ENCODE measurements at places on chromosomes 3 and 15.
A peak's percentile ranks its signal among the peaks of the same experiment; 100 is the strongest.

- no peak for DNase-seq
Measured at GRCh38 chr3:51968883-51969678, 1.8 kb upstream of the PCBP4 start.

- no peak for DNase-seq
Measured at GRCh38 chr15:38849046-38849445, 284.4 kb upstream of the RASGRP1 start.

- DNase-seq: no peak
Measured at GRCh38 chr3:79521221-79521848, 246.5 kb downstream of the ROBO1 start.

- DNase-seq: no peak
Measured at GRCh38 chr3:116077557-116077956, 367.7 kb downstream of the LSAMP start.

GRCh38 chr15:77543159-77543882, 89.4 kb downstream of the LINGO1 start:
- DNase-seq: peak; percentile 64

- no peak for DNase-seq
Measured at GRCh38 chr15:91413142-91413541, 313.1 kb downstream of the SV2B start.

DNA sequence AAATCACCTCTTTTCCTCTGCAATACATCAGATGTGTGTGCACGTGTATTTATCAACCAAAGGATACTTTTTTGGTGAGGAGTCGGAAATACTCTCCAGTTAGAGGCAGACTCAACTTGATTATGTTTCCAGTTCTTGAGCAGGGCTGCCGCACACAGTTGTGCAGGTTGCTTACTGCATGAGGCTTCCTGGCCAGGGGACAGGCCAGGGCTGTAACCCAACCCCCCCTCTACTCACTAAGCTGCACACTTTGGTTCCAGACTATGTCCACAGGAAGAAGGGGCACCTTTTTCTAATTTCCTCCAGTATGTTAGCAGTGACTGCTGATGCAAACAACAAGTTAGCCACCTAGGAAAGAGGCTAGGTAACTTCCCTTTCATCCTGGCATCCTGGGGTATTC, 476.9 kb upstream of the TBL1XR1 start:
- DNase-seq: no peak

DNA sequence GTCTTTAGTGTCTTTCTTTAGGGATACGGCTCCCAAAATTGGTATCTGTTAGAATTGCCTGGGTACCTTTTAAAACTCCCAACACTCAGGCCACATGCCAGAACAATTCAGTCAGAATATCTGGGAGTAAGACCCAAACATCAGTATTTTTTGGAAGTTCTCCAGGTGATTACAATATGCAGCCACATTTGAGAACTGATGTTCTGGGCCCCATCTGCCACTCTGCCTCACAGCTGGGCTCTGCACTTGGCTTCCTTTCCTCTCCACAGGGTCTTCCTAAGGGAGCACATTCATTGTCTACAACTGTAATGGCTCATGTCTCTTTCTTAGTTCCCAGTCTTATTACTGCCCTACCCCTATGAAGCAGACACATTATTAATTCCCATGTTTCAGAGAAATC, 394.5 kb downstream of the MFSD1 start:
- DNase-seq: no peak

DNA sequence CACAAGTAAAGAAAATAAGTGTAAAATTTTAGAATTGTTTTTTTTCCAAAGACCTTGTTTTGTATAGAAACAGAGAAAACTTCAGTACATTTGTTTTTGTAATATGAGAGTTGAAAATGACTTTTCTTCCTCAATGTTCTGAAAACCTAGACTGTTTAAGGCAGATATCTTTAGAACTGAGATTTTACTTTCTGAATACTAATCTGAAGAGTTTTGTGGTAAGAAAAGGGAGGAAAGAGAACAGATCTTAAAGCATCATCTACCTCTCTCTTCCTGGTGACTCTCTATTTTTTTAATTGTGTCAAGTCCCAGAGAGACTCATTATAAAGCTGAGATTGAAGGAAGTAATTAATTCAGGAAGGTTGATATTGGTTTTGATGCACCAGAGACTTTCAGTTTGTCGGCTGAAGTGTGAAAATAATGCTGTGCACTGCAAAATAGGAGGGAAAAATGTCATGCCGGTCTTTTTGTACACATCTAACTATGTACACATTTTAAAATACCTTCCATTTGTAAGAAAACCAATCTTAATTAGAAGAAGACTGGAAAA, 142.1 kb upstream of the NAALADL2 start:
- no peak for DNase-seq

DNA sequence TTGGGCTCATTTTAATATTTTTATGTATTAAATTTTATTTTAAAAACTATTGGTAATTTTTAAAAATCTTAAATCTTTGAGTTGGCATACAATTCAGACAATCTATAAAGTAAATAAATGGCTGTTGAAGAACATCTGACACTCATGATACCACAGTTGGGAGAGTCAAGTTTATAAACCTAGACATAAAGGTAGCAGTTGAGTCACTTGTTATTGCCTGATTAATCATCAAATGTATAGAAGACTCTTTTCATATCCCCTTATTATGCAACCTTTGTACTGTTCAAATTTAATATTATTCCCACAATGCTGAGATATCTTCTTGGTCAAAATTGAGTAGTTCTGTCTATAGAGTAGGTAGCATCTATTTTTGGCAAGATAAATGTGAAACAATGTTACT, 19.6 kb downstream of the PAQR9 start:
- DNase-seq: no peak

DNA sequence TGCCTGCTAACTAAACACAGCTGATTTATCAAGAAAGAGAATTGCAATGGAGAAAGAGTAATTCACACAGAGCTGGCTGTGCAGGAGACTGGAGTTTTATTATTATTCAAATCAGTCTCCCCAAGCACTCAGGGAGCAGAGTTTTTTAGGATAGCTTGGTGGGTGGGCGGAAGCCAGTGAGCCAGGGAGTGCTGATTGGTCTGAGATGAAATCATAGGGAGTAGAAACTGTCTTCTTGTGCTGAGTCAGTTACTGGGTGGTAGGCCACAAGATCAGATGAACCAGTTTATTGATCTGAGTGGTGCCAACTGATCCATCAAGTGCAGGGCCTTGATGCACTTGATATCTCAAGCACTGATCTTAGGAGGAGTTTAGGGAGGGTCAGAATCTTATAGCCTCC, 891.9 kb upstream of the CADM2 start:
- DNase-seq: no peak

DNA sequence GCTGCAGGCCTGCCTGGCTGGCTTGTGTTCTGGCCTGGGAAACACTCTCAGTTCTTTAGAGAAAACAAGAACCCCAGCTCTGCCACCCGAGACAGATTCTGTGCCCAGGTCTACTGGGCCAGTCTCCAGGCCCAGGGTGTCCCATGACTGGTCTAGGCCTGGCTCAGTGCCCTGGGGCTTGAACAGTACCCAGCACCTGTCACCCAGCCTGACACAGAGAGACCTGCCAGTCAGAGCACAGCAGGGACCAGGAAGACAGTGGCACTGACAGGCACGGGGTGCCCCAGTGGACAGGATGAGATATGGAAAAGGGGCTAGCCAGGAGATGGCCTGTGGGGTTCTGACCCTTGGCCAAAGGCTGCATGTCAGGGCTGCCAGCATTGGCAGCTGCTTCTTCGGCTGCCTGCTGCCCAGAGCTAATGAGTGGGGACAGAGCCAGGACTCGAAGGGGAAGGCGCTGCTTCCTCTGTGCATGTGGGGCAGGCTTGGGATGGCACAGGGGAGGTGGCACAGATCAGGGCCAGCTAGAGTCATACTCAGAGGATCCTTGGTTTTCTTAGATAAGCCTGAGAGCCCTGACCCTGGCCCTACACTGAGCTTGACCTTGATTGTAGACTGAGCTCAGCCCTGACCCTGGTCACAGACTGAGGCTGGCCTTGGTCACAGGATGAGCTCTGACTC, 15.1 kb downstream of the CCDC33 start:
- DNase-seq: no peak

DNA sequence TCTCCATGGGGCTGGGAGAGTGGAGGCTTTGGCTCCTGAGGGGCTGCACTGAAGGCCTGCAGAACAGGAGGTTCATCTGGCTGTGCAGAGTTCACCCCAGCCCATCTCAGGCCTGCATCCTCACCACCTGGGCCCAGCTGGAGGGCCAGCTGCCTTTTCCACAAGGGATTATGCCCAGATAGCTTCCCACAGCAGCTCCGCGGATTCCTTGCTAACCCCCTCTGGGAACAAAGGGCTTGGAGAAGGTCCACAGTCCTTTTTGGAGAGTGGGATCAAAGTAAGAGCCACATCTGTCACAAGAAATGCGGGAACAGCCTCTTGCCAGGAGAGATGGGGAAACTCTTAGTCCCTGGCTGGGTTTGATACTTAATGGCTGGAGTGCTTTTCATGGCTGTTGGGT, 164.7 kb upstream of the RGMA start:
- no peak for DNase-seq

DNA sequence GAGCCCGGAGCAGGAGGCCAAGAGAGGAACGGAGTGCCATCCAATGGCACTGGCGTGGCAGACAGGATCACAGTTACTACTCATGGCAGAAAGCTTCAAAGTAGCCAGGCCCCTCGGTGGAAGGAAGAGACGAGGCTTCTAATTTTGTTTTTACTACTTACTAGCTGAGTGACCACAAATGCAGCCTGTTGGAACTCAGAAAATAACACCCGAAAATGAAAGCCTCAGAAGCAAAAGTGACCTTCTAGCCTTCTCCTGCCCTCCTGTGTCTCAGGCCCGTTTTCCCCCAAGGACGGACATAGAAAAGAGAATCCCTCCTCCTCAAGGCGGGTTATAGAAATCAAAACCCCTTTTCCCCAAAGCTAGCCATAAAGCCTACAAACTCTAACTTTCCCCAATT, 9.9 kb upstream of the STRA6 start:
- no peak for DNase-seq

- DNase-seq: no peak
Measured at GRCh38 chr3:156677536-156677935, 3.1 kb downstream of the TIPARP start.

DNA sequence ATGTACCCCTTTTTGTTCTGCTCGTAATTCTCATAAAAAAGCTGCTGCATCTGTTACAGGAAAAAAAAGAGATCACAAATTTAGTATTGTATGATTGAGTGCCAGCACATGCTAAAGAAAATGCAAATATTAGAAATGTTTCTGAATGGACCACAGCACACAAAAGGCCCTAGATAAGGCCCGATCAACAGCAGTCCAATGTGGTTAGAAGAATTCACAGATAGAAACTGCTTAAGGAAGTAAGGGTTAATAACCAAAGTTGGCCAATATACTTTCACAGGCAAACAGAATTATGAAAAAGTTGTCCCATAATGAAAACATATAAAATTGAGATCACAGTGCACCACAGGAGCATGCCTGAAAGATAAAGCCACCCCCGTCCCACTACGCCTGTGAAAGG, 72.9 kb downstream of the CHSY1 start:
- no peak for DNase-seq

DNA sequence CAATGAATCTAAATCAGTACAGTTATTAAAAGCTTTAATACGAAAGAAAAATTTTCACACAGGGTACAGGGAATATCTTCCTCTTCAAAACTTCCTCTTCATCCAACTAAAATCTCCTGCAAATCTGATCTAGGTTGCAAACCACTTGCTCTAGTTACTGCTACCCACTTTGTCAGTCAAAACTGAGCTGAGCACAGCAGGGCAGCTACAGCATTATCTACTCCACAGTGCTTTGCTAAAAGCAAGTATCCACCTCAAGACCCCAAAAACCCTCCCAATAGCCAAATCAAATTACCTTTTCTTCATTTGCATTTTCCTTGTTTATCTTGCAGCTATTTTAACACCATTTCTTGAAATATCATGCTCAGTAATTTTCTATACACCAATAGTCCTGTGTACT, 14.7 kb downstream of the ZNF280D start:
- no peak for DNase-seq

DNA sequence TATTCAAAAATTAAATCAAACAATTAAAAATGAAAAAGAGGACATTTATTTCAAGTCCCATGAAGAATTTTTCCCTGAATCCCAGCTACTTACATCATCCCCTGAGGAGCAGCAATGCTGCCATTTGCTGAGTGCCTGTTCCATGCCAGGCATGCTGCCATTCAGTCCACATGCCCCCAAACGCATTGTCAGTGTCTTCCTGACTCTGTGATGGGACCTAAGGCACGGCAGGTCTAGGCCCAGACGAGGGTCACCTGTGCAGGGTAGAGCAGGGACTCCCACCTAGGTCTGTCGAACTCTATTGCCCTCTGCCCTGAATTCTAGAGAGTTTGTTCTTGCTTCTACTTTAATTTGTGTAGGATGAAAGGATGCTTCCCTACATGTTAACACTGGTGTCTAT, 7.0 kb downstream of the PSTPIP1 start:
- no peak for DNase-seq

- no peak for DNase-seq
Measured at GRCh38 chr3:150101016-150101415, 130.3 kb upstream of the PFN2 start.

GRCh38 chr3:16372362-16373292, 107.6 kb downstream of the OXNAD1 start:
- no peak for DNase-seq

- DNase-seq: no peak
Measured at GRCh38 chr3:141489203-141489602, 2.4 kb downstream of the RASA2 start.

- no peak for DNase-seq
Measured at GRCh38 chr3:149151843-149152242, 22.4 kb downstream of the HPS3 start.

DNA sequence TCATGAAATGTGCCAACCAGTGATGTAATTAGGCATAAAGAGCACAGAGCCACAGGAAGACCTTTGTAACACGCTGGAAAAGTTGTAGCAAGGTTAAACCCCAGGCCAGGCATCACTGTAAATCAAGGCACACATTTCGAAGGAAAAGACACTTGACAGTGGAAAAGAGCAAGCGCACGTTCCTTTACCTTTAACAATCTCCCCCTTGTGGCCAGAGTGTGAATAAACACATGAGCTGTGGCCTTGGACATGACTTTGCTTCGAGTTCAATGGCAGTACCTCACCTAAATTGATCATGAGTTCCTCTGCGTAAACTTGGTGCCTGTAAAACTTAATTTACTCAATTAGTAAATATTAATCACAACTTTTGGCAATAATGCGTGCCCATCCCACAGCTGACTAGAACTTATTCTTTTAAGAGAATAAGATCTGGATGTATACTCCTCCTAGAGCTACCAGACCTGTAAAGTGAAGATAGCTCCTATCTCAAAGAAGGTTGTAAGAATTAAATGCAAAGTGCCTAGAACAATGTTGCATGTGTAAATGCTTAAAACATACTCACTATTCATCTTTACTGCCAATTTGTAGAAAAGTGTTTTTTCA, 757.0 kb upstream of the NECTIN3 start:
- peak; percentile 42 for DNase-seq

DNA sequence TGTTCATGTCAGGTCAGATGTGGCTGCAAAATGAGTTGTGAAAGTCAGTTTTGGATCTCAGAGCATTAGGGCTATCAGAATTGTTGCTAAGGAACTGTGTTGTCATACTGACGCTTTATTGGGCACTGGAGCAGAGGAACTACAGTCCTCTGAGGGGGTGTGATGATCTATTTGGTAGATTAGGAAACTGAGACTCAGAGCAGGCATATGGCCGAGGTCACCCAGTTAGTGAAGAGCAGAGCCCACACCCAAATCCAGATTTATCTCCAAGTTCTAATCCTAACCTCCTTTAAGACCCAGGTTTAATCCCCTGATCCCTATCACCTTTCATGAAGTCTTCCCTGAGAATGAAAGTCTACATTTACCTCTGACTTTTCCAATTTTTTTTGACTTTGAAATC, 25.6 kb upstream of the GLCE start:
- DNase-seq: no peak

Measured in activated CD4-positive, alpha-beta T cell treated with anti-CD3 and anti-CD28 coated beads, Interleukin-2, amount 50 U/mL, for 4 hours (primary cell).